ENCODE measurements at places on chromosomes 3 and 15. TPM values are rescaled to one million over a fixed set of nuclear protein-coding genes. Genes with fewer than 3 reads are reported as not detected.

The GCSAM gene
- not detected for total RNA-seq

The DCBLD2 gene
- total RNA-seq = 19.4 TPM

The ZWILCH gene
- 9.6 TPM for total RNA-seq

The KCNMB3 gene
- 2.0 TPM for total RNA-seq

The FBXO40 gene
- total RNA-seq = 3.8 TPM

The VEPH1 gene
- not detected for total RNA-seq

The WNT7A gene
- 7.1 TPM for total RNA-seq

The LTF gene
- total RNA-seq = 0.97 TPM

The FAM81A gene
- 73.0 TPM for total RNA-seq

The CLRN1 gene
- total RNA-seq = not detected

The ITIH4 gene
- 16.4 TPM for total RNA-seq

The PRRT3 gene
- 35.0 TPM for total RNA-seq

The PAQR9 gene
- 10.6 TPM for total RNA-seq

The DUOX2 gene
- total RNA-seq = 0.32 TPM

The HTR3E gene
- not detected for total RNA-seq

The BMF gene
- total RNA-seq = 4.1 TPM

The KLHL40 gene
- total RNA-seq = not detected

The SLC28A2 gene
- not detected for total RNA-seq

The SMAD6 gene
- total RNA-seq = 5.0 TPM

The SHQ1 gene
- 28.9 TPM for total RNA-seq

The TRIM42 gene
- not detected for total RNA-seq

The INKA1 gene
- total RNA-seq = 5.6 TPM

The ITIH1 gene
- total RNA-seq = not detected

The GNAT1 gene
- total RNA-seq = 0.31 TPM

The UPK1B gene
- total RNA-seq = not detected

The SRGAP3 gene
- total RNA-seq = 143 TPM

The KLF15 gene
- 65.5 TPM for total RNA-seq

The PLCH1 gene
- total RNA-seq = 15.5 TPM

The ELL3 gene
- total RNA-seq = 1.9 TPM

The DGKG gene
- total RNA-seq = 69.9 TPM

The NR2E3 gene
- total RNA-seq = not detected

The MYO9A gene
- total RNA-seq = 79.4 TPM

The KNG1 gene
- total RNA-seq = 0.60 TPM

The IL12A gene
- total RNA-seq = 1.6 TPM

The PSTPIP1 gene
- total RNA-seq = 3.8 TPM

The THRB gene
- total RNA-seq = 129 TPM

The CISH gene
- total RNA-seq = 0.52 TPM

The KY gene
- 12.0 TPM for total RNA-seq

The MESP1 gene
- 18.7 TPM for total RNA-seq

The KCNH8 gene
- 40.7 TPM for total RNA-seq

The HHATL gene
- 186 TPM for total RNA-seq

The NMD3 gene
- total RNA-seq = 46.3 TPM

The ARRDC4 gene
- total RNA-seq = 14.5 TPM

The STARD5 gene
- 12.7 TPM for total RNA-seq
